Stimulated activated CD4-positive, alpha-beta T cell treated with anti-CD3 and anti-CD28 coated beads, TNF-alpha, amount 100 ng/mL, for 24 hours (primary cell): ENCODE measurements at places on chromosomes 11 and 22.

DNA sequence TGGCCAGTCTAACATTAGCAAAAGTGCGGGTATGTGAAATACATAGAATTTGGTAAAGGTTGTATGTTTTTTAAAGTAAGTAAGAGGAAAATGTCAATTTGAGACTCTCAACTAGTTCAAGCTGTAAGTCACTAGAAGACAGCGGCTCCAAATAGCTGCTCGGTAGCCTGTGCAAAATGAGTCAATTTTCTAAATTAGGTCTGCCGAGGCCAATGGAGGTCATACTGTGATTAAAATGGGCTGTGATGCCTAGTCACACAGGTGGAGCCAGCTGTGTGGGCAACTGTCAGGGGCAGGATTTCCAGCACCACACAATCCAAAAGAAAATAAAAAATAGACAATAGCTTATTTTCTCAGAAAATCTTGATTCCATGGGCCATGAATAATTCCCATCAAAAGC, 32.3 kb downstream of the KCNA4 start:
- no peak for DNase-seq

DNA sequence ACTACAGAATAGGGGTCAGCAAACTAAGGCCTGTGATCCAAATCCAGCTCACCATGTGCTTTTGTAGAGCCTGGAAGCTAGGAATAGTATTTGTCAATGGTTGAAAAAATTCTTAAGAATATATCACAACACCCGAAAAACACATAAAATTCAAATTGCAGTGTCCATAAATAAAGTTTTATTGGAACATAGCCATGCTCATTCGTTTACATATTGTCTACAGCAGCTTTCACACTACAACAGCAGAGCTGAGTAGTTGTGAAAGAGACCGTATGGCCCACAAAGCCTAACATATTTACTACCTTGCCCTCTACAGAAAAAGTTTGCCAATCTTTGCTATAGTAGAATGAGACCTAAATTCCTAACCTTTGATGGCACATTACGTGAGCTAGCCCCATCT, 125.7 kb downstream of the CADM1 start:
- DNase-seq, result no peak

- no peak for DNase-seq
Observed at GRCh38 chr22:17064498-17065100, 20.2 kb upstream of the IL17RA start.

DNA sequence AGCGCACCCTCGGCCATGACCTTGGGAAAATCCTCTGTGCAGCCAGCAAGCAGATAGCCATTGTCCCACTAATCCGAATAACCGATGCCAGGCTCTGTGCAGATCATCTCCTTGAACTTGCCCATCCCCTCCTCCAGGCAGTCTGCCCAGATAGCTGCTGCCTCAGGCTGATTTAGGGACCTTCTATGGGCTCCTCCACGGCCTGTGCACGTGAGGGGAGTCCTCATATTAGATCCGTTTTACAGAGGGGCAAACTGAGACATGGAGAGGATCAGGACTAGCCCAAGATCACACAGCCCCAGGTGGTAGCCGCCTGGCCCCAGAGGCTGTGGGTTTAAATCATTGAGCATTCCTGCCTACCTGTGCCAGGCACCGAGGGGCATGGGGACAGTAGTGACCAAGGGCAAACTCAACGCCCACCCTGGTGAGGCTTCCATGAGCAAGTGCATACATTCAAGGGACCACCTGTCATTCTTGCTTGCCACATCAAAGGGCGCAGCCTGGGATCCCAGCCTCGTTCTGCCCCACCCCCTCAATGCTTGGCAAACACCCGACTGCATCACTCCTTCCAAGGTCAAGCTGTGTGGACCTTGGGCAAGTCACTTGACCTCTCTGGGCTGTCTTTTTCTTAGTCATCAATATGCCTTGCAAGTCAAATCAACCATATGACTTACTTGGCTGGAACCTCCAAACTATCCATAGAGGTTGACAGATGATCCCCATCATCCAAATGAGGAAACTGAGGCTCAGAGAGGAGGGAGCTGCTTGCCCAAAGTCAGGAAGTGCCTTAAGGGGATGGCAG, 131.6 kb downstream of the MN1 start:
- DNase-seq, result no peak

GRCh38 chr11:35709376-35709775, 46.8 kb downstream of the TRIM44 start:
- DNase-seq, result no peak

DNA sequence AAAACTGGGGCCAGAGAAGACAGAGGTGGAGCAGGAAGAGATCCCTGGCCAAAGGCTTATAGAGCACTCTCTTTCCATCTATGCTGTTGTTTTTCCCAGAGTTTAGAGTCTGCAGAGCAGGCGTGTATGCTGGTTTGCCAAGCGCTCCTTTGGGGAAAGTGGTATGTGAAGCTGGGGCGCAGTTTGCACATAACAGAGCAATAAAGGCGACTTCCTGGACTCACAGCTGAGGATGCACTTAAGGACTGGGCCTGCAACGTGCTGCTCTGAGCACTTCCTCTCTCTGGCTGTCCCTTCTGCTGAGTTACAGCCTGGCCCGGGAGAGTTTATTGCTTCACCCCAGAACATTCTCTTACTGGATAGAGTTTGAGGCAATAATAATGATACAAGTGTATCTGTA, 41.7 kb downstream of the THAP12 start:
- DNase-seq, result no peak

GRCh38 chr11:88651556-88651955, 314.0 kb upstream of the CTSC start:
- DNase-seq, result no peak

DNA sequence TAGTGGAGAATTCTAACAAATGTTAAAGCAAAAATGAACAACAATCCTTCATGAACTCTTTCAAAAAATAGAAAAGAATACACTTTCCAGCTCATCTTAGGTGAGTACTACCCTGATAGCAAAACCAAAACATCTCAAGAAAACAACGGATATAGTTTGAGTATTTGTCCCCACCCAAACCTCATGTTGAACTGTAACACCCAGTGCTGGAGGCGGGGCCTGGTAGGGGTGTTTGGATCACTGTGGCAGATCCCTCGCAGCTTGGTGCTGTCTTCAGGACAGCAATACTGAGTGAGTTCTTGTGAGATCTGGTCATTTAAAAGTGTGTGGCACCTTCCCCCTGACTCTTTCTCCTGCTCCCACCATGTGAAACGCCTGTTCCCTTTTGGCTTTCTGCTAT, 27.0 kb downstream of the NCAPD3 start:
- DNase-seq, result no peak

DNA sequence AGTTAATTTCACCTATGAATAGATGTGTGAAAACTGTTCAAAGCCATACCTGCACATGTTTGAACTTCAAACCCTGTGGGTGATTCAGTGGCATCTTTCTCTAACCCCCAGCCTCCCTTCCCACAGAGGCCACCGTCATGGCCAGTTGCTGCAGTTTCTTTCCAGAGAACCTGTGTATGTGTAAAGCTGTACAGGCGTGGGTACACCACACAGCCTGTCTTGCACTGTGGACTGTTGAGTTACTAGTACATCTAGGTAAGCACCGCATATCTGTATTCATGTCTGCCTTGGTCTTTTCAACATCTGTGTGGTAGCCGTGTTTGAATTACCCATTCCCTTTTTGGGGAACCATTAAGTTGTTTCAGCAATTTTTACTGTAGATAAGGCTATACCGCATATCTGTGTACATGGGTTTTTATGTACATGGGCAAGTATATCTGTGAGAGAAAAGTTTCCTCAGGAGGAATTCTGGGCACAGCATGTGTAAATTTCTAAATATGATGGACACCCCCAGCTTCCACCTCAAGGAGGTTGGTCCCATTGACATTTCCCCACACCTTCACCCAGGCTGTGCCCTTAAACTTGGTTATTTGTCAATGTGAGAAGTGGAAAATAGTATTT, 13.9 kb downstream of the NEAT1 start:
- DNase-seq, result no peak

- no peak for DNase-seq
Observed at GRCh38 chr22:38239101-38239761, 33.6 kb downstream of the TMEM184B start.

DNA sequence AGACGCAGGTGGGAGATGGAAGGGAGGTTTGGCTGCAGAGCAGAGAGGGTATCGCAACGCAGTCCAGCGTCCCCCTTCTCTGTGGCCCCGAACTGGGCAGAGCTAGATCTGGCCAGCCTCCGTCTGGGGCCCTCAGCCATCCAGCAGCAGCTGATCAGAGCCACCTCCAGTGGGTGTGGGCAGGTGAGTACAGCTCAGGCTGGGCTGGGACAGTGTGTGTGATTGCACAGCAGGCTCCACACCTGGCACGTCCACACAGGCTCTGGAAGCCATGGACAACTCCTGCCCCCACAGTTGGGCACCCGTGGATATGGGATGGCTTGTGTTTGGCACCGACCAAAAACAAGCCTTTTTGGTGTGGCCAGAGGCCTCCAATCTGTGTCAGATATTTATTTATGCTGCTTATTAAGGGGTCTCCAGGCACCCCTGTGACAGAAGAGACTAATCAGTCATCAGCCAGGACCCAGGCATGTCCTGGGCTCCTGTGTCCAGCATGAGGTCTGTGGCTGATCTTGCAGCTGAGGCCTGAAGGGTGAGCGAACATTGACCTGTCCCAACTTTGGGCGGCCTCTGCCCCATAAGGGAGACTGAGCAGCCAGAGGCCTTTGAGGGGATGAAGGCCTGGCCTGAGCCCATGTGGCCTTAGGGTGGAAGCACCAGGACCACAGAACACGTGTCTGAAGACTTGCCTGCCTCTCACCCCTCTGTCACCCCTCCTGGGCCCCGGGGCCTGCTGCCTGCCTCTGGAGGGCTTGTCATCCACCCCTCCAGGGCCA, 18.6 kb downstream of the POLR3H start:
- DNase-seq, result no peak

DNA sequence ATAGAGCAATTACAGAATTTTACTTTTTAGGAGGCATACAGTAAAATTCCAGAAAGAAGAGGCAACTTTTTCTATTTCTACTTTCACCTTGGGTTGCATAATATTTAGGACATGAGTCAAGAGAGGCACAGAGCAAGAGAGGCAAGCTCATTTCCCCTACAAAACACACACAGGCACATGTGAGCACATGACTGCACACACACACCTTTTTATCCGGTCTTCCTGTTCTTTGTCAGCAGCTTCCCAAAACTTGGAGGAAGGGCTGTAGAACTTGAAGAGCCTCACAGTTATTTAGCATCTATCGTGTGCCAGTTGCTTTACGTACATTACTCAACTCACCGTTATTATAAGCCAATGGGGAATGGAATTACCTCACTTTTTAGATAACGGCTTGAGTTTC, 37.8 kb upstream of the CCDC179 start:
- DNase-seq, result no peak

DNA sequence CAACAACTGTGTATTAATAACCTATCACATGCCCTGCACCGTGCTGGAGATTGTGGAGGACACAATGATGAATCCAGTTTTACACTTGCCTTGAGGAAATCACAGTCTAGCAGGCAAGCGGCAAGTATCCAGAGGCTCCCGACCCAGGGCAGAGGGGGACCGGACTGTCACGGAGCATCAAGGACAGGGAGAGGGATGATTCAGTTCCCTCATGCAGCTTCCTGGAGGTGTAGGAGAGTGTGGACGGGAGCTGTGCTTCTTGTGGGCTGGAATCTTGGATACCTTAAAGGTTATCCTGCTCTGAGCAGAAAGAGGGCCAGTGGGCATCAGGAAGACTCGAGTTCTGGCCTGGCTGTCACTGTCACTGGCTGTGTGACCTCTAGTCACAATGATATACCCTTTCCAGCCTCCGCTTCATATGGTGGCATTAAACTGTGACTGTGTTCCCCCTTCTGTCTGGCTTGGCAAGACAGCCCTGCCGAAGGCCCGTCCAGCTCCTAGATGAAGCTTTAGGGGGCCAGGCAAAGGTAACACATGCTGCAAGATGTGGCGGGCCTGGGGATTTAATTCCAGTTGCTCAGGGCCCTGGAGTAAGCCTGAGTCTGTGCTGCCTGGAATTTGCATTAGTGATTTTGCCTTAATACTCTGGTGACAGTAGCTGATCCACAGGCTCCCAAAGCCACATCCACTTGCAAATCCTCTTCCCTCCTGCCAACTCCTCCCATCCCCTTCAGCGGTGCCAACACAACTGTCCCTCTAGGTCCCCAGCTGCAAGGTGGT, 162.8 kb downstream of the DSCAML1 start:
- DNase-seq, result no peak

DNA sequence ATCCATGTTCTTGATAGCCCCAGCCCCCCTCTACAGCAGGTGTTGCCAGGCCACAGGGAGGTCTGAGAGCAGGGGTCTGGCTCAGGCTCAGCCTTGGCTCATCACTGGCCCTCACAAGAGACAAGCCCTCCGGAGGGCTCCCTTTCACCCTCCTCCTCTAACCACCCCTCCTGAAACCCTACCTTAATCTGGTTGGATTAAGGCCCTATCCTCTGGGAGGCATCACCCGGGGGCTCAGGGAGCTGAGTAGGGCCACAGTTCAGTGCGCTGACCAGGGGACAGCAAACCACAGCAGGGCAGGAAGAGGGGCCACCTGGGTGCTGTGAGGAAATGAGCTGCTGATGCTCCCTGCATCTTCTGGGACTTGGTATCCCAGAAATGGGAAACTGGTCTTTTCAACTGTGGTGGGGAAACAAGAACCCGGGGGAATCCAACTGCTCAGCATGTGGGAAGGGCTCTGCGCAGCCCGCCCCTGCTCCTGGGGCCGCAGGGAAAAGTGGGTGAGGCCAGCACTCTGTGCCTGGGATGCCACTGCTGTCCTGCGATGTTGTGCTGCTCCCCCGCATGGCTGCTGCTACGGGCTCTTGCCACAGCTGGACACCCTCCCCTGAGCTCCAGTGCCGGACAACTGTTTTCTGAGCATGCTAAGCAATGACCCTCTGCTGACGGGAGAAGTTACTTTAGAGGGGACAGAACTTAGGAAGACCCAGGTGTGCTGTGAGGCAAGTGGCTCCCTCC, 17.5 kb downstream of the ADORA2A start:
- no peak for DNase-seq

DNA sequence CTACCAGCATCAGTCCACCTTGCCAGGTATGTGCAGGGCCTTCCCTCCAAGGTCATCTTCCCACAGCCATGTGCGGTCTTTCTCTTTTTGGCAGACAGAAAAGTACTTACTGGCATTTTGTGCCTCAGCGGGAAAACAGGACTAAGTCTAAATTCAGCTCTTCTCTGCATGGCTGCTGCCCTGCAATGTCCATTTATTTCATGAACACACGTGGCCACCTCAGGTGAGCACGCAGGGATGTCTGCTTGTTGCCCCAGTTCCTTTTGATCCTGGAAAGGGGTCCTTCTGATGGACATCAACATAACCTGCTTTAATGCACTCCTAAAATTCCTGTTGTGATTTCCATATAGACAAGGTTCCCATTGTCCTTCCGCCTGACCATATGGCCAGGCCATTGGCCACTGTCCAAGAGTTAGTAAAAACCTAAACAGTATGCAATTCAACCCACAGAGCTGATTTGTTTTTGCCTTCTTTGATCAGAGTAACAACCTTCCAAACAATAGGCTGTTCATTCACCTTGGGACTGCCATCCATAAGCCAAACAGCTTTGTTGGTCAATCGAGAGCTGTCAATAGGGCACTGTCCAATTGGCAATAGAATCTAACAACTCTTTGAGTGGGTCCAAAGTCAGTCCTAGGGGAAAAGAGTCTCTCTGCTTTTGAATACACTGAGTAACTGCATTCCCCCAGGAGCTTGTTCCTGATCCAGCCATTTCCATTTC, 5.9 kb downstream of the TREH start:
- no peak for DNase-seq

- DNase-seq, result no peak
Observed at GRCh38 chr11:14821031-14821430, 71.0 kb downstream of the CYP2R1 start.
